Endodermal cell (in vitro differentiated cells): ENCODE measurements at places on chromosomes 5 and 9. TPM values are rescaled to one million over a fixed set of nuclear protein-coding genes. Genes with fewer than 3 reads are reported as not detected.

- no peaks in the 10 kb centered on the region for H3K4me1 ChIP-seq
- H3K27me3 ChIP-seq = no peaks in the 10 kb centered on the region
- DNase-seq = no peak
- peaks cover 32% of the 10 kb centered on the region for H3K36me3 ChIP-seq
- H3K4me3 ChIP-seq = no peak overlapping the region
- H3K27ac ChIP-seq = no peak overlapping the region
Observed at GRCh38 chr5:65820373-65820772, 98.4 kb downstream of the NLN start.

GRCh38 chr5:115599502-115599901 is 2.8 kb downstream of the TICAM2 start:
- H3K4me3 ChIP-seq = no peak overlapping the region
- no peak for DNase-seq
- no peaks in the 10 kb centered on the region for H3K4me1 ChIP-seq
- H3K27ac ChIP-seq = no peak overlapping the region
- H3K27me3 ChIP-seq = no peaks in the 10 kb centered on the region
- H3K36me3 ChIP-seq = peaks cover 8% of the 10 kb centered on the region

The FOXD4L6 gene
- not detected in 2 replicates for total RNA-seq

GRCh38 chr9:100561256-100561655 is 16.6 kb upstream of the CAVIN4 start:
- peaks cover 16% of the 10 kb centered on the region for H3K27me3 ChIP-seq
- DNase-seq = no peak
- H3K27ac ChIP-seq = no peak overlapping the region
- H3K36me3 ChIP-seq = peaks cover 32% of the 10 kb centered on the region
- no peak overlapping the region for H3K4me3 ChIP-seq

- no peak overlapping the region for H3K4me3 ChIP-seq
- no peak for DNase-seq
- H3K27me3 ChIP-seq = no peaks in the 10 kb centered on the region
- no peak overlapping the region for H3K27ac ChIP-seq
- no peaks in the 10 kb centered on the region for H3K36me3 ChIP-seq
Observed at GRCh38 chr5:122258241-122258640, 53.8 kb upstream of the SNCAIP start.

- H3K27ac ChIP-seq = no peak overlapping the region
- no peak overlapping the region for H3K4me3 ChIP-seq
- no peaks in the 10 kb centered on the region for H3K27me3 ChIP-seq
- H3K36me3 ChIP-seq = no peaks in the 10 kb centered on the region
Observed at GRCh38 chr5:93724791-93725190, 16.6 kb downstream of the POU5F2 start.

The PAPPA gene
- total RNA-seq = 0.02 to 0.09 TPM (median 0.08 TPM) in 3 replicates

The GABRP gene
- 1.1 TPM in 2 replicates for total RNA-seq

The ODF2 gene
- 34.7 to 48.7 TPM (median 43.1 TPM) in 3 replicates for total RNA-seq

GRCh38 chr9:32986971-32987370 is 14.5 kb downstream of the APTX start:
- no peak overlapping the region for H3K27ac ChIP-seq
- no peaks in the 10 kb centered on the region for H3K27me3 ChIP-seq
- H3K36me3 ChIP-seq = peaks cover 70% of the 10 kb centered on the region
- peak; percentile 73 for DNase-seq
- H3K4me3 ChIP-seq = no peak overlapping the region

The GPRIN1 gene
- 4.5 and 4.8 TPM in 2 replicates for total RNA-seq

- no peaks in the 10 kb centered on the region for H3K4me1 ChIP-seq
- H3K4me3 ChIP-seq = no peak overlapping the region
- H3K27me3 ChIP-seq = no peaks in the 10 kb centered on the region
- H3K36me3 ChIP-seq = no peaks in the 10 kb centered on the region
- no peak for DNase-seq
- no peak overlapping the region for H3K27ac ChIP-seq
Observed at GRCh38 chr9:99269416-99269815, 47.3 kb downstream of the SEC61B start.

The WWC1 gene
- total RNA-seq = 17.7 and 18.4 TPM in 2 replicates

- no peak overlapping the region for H3K4me3 ChIP-seq
- no peaks in the 10 kb centered on the region for H3K27me3 ChIP-seq
- H3K4me1 ChIP-seq = no peaks in the 10 kb centered on the region
- H3K36me3 ChIP-seq = no peaks in the 10 kb centered on the region
Observed at GRCh38 chr9:116868201-116868600, 181.1 kb downstream of the TRIM32 start.

DNA sequence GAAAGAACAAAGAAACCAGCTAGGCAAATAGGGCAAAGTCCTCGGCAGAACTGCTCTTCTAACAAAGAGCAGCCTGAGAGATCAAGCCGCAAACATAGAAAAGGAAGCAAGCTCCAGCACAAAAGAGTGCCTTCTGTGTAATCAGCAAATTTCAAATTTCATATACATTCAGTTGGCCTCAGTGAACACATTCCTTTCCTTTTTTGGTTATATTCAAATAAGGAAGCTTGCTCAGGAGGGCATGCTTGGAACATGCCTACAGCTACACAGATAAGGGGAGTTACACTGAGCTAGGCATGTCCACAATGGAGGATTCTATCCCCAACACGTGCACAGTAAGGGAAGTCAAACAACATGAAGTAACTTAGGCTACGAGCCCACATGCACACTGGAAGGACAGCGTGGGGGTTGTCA is 23.4 kb downstream of the IL33 start:
- no peaks in the 10 kb centered on the region for H3K27me3 ChIP-seq
- DNase-seq = no peak
- H3K4me3 ChIP-seq = peak overlapping the region; percentile 16
- no peaks in the 10 kb centered on the region for H3K4me1 ChIP-seq
- no peaks in the 10 kb centered on the region for H3K36me3 ChIP-seq
- H3K27ac ChIP-seq = no peak overlapping the region

- no peak overlapping the region for H3K4me3 ChIP-seq
- no peaks in the 10 kb centered on the region for H3K36me3 ChIP-seq
- DNase-seq = no peak
- no peak overlapping the region for H3K27ac ChIP-seq
- no peaks in the 10 kb centered on the region for H3K4me1 ChIP-seq
Observed at GRCh38 chr5:14062178-14062577, 81.0 kb upstream of the TRIO start.

DNA sequence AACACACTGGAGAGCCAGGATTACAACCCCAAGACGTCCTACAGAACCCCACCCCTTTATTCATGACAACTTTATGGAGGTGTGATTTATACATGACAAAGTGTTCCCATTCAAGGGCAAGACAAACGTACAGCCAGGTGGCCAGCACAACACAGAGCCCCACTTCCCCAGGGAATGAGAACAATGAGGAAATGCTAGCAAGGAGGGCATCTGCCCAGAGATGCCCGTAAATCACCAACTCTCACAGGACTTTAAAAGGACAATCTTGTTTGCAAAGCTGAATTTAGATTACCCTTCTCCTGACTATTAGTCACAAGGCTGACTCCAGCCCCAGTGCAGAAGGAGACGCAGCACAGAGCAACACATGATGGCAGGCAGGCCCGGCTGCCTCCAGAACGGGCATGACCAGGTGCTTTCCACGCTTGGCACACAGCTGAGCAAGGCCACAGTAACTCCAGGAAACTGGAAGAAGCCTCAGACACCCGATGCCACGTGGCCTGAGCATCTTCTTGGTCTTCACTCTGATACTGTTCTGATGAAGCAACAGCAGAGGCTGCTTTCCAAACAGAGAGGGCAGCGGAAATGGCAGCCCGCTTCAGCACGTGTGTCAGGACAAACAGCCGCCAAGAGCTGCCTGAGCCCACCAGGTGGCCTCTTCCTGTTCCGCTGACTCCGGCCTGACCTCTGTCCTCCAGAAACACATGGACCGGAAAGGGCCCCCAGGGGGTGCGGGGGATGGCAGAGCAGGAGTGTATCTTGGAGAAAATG is 51.4 kb downstream of the ROR2 start:
- peak overlapping the region; percentile 73 for H3K4me3 ChIP-seq
- DNase-seq = peak; percentile 77
- peaks cover 51% of the 10 kb centered on the region for H3K4me1 ChIP-seq
- no peaks in the 10 kb centered on the region for H3K27me3 ChIP-seq

The HSD17B3 gene
- total RNA-seq = 0.40 and 0.41 TPM in 2 replicates

GRCh38 chr9:78031444-78031892 is at the start of gene GNAQ:
Gene GNAQ (minus strand): TSS chr9:78031811. CDS start chr9:78031235, 576 bp downstream.
- H3K4me3 ChIP-seq = peak within 1 kb of the TSS; percentile 89
- no peaks in the 10 kb centered on the region for H3K27me3 ChIP-seq

- peak; percentile 60 for DNase-seq
- no peaks in the 10 kb centered on the region for H3K36me3 ChIP-seq
- no peak overlapping the region for H3K4me3 ChIP-seq
Observed at GRCh38 chr5:125673359-125673950, 749.8 kb upstream of the GRAMD2B start.

The FCN2 gene
- not detected in 2 replicates for total RNA-seq

GRCh38 chr9:98983295-98984268 is 39.9 kb downstream of the COL15A1 start:
- H3K4me1 ChIP-seq = no peaks in the 10 kb centered on the region
- H3K27me3 ChIP-seq = no peaks in the 10 kb centered on the region
- no peaks in the 10 kb centered on the region for H3K36me3 ChIP-seq
- no peak for DNase-seq
- H3K27ac ChIP-seq = no peak overlapping the region
- no peak overlapping the region for H3K4me3 ChIP-seq

- no peaks in the 10 kb centered on the region for H3K27me3 ChIP-seq
- H3K4me1 ChIP-seq = no peaks in the 10 kb centered on the region
Observed at GRCh38 chr5:7793895-7794294, 57.0 kb downstream of the CFAP90 start.

DNA sequence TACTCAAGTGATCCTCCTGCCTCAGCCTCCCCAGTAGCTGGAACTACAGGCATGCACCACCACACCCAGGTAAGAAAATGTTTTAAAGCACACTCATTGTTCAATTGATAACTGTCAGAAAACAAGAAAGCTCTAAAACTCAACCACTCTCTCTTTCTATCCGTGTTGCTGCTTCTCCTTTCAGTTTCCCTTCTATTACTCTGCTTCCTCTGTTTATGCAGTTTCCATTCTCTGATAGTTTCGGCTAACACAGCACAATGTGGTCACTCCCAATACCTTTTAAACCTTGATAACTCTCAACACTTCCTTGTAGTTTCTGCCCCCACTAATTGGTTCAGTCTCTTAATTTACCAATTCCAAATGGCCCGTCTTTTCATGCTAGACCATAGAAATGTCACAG is 59.2 kb upstream of the NR4A3 start:
- H3K27ac ChIP-seq = no peak overlapping the region
- no peaks in the 10 kb centered on the region for H3K4me1 ChIP-seq
- DNase-seq = no peak
- H3K36me3 ChIP-seq = no peaks in the 10 kb centered on the region
- no peaks in the 10 kb centered on the region for H3K27me3 ChIP-seq
- H3K4me3 ChIP-seq = no peak overlapping the region

GRCh38 chr5:73745836-73746235 is 119.8 kb downstream of the ARHGEF28 start:
- no peaks in the 10 kb centered on the region for H3K27me3 ChIP-seq
- H3K36me3 ChIP-seq = no peaks in the 10 kb centered on the region
- H3K27ac ChIP-seq = no peak overlapping the region
- no peak for DNase-seq
- H3K4me3 ChIP-seq = no peak overlapping the region

The CATSPER3 gene
- 0.63 and 0.68 TPM in 2 replicates for total RNA-seq

DNA sequence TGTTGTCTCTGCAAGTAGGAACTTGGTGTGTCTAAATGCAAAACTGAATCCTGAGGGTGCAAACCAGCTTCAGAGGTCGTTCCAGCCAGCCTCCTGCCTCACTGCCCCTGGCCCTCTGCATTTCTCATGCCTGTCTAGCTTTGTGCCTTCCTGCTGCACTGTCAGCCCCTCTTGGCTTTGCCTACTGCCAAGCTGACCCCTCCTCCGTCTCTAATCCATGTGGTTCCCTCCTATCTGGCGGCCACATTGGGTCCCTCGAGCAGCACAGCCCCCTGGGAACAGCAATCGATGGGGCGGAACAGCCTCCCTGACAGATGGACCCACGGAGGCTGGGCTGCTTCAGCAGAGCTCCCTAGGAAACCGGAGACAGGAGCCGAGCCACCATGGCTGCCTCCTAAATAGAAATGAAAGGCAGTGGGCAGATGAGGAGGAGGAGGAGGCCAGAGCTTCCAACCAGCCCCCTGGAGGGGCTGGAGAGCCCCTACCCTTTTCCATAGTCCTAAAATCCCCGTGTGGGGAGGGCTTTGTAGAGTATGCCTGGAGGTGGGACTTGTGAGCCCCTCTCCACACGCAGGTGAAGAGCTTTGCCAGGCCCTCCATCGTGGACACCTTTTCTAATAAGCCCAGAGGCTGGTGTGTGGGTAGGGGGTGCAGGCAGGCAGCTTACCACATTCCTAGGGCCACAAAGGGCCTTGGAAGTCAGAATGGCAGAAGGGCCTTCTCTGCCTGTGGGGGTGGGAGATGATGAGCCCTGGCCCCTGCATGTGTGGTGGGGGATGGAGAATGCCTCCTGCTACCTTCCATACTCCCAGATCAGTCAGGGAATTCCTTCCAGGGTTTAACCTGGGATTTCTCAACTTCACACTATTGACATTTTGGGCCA is 9.2 kb upstream of the CXXC5 start:
- H3K4me3 ChIP-seq = no peak overlapping the region
- H3K4me1 ChIP-seq = peaks cover 21% of the 10 kb centered on the region
- peak overlapping the region; percentile 92 for H3K27ac ChIP-seq
- DNase-seq = peak; percentile 53

GRCh38 chr9:131845305-131846298 is 105.7 kb upstream of the RAPGEF1 start:
- no peak overlapping the region for H3K4me3 ChIP-seq
- H3K27ac ChIP-seq = no peak overlapping the region
- DNase-seq = no peak
- H3K36me3 ChIP-seq = no peaks in the 10 kb centered on the region

GRCh38 chr9:69637817-69638200 is 34.4 kb downstream of the APBA1 start:
- H3K27me3 ChIP-seq = no peaks in the 10 kb centered on the region
- H3K27ac ChIP-seq = no peak overlapping the region
- H3K36me3 ChIP-seq = no peaks in the 10 kb centered on the region
- no peak overlapping the region for H3K4me3 ChIP-seq
- DNase-seq = no peak

DNA sequence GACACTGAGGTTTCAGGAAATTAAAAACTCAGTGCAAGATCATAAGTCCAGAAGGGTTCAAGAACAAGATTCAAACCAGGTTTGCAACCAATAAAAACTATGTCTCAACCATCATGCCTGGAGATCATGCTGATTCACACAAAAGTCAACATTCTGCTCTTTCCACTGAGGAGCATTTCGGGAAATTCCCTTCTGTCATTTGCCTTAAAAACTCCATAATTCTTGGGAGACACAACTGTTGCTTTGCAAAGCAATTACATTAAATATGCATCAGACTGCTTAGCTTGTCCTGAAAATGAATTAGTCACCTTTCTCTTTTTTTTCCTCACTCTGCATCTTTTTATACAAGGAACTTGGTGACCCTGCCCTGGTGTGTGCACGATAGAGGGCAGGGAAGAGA is 275.9 kb upstream of the ZNF462 start:
- DNase-seq = no peak
- no peak overlapping the region for H3K4me3 ChIP-seq
- H3K27ac ChIP-seq = no peak overlapping the region
- H3K36me3 ChIP-seq = no peaks in the 10 kb centered on the region
- peaks cover 5% of the 10 kb centered on the region for H3K4me1 ChIP-seq
